ENCODE measurements at places on chromosomes 16 and 17.

DNA sequence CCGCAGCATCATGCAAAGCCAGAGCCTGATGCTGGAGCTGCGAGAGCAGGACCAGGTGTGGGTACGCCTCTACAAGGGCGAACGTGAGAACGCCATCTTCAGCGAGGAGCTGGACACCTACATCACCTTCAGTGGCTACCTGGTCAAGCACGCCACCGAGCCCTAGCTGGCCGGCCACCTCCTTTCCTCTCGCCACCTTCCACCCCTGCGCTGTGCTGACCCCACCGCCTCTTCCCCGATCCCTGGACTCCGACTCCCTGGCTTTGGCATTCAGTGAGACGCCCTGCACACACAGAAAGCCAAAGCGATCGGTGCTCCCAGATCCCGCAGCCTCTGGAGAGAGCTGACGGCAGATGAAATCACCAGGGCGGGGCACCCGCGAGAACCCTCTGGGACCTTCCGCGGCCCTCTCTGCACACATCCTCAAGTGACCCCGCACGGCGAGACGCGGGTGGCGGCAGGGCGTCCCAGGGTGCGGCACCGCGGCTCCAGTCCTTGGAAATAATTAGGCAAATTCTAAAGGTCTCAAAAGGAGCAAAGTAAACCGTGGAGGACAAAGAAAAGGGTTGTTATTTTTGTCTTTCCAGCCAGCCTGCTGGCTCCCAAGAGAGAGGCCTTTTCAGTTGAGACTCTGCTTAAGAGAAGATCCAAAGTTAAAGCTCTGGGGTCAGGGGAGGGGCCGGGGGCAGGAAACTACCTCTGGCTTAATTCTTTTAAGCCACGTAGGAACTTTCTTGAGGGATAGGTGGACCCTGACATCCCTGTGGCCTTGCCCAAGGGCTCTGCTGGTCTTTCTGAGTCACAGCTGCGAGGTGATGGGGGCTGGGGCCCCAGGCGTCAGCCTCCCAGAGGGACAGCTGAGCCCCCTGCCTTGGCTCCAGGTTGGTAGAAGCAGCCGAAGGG is 24.2 kb downstream of the C1QTNF1 start:
- no peak for DNase-seq

- no peak for DNase-seq
Observed at GRCh38 chr16:1362807-1363206, 11.1 kb downstream of the GNPTG start.

GRCh38 chr17:12007466-12007865 is 10.2 kb upstream of the ZNF18 start:
- DNase-seq = no peak

DNA sequence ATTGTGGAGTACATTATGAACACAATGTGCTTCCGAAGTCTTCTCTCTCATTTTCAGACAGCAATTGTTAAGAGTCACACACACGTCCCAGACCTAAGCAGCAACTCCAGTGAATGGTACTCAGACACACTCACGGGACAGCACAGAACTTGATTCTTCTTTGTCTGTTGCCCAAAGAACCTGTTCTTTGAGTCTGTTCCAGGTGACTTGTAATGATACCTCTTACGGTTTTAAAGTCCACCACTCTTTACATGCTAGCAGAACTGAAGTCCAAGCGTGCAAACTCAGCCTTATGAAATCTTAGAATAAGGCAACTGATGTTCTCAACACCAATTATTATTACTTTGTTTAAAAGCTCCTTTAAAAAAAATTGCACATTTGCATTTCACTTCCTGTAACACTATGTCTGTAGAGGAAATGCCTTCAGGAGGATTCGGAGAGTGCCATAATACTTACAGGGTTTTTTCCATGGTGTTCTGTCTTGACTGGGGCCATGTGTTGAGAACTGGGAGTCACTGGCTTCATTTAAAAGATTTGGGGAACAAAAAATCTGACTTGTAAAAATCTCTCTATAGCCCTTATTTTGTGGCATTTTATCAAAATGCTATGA is 48.1 kb downstream of the MARF1 start:
- no peak for DNase-seq

Measured in activated CD4-positive, alpha-beta T cell treated with anti-CD3 and anti-CD28 coated beads, Interleukin-2, amount 10 ng/mL, durations not matched to agents 24 days and 14 days (primary cell).